ENCODE measurements at places on chromosomes 5 and 9.

GRCh38 chr9:100573655-100574260 lies 4.1 kb upstream of the CAVIN4 start:
- DNase-seq, result no peak

GRCh38 chr5:142955628-142956027 lies 185.5 kb downstream of the ARHGAP26 start:
- no peak for DNase-seq

GRCh38 chr9:123309611-123310010 lies 41.2 kb upstream of the STRBP start:
- DNase-seq, result no peak

- no peak for DNase-seq
Observed at GRCh38 chr9:123508048-123508447, 152.1 kb downstream of the CRB2 start.

- DNase-seq, result no peak
Observed at GRCh38 chr5:24444414-24444813, 200.4 kb downstream of the CDH10 start.

- DNase-seq, result no peak
Observed at GRCh38 chr5:10734037-10734709, 26.9 kb downstream of the DAP start.

DNA sequence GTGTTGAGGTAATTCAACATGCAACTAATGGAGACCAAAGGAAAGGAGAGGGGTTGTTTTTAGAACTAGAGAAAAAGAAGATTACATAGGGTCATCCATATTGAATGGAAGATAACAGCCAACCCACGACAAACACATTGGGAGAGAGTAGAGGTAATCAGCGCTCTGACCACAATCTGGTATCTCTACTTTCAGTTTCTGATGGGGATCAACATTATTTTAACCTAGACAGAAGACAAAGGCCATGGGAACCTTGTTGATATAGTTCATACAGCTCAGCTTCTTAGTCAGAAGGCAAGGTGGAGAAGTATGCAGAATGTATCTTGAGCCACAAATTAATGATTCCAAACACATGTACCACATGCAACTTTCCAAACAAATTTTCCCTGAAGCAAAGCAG lies 537.1 kb upstream of the ST8SIA4 start:
- no peak for DNase-seq

DNA sequence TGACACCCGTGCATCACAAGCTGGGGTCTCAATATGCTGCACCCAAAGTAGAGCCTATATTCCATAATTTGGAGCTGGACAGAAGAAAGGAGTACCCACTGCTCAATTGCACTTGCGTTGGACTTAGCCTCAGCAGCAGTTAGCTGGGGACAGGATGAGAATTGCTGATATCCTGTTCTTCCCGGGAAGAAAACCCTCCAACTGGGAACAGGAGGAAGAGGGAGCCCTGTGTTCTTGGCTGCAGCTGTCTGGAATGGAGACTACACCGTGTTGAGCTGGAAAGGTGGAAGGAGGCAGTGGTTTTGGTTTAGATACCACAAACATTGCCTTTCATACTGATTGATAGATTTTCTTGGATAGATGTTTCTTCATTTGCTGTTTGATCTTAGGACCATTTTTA lies 24.6 kb downstream of the CNTLN start:
- DNase-seq, result no peak

- DNase-seq, result no peak
Observed at GRCh38 chr5:14236757-14237156, 93.6 kb downstream of the TRIO start.

DNA sequence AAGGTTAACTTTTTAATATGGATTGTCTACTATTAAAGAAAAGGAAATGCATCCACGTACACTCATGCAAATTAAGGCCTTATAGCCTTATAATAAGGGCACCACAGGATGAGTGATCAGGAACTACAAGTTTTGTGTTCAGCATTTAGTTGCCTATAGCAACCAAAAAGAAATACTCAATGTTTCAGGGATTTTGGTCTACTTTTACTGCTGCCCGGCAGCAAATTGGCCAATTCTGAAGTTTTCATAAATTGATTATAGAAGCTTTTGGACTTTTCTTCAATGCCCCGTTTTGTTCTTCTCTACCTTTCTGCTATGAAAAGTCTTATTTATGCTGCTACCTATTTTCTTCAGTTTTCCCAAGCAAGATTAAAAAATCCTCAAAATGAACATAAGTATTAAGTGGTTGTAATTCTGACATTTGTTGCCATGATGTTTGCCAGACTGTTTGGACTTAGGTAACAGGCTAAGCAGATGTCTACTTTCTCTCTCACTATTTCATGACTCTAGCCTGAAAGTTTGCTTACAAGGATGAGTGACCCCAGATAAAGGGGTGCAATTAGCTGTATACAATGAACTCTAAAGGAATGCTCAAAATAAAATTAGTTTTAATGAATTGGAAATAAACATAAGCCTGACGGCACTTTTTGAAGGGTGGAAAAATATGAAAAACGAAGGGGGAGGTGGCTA lies 391.5 kb upstream of the DAB2 start:
- DNase-seq, result no peak

- DNase-seq, result no peak
Observed at GRCh38 chr5:111063709-111064322, 7.7 kb upstream of the TSLP start.

- DNase-seq, result peak; percentile 43
Observed at GRCh38 chr5:157143127-157143971, 684 bp upstream of the MED7 start.

DNA sequence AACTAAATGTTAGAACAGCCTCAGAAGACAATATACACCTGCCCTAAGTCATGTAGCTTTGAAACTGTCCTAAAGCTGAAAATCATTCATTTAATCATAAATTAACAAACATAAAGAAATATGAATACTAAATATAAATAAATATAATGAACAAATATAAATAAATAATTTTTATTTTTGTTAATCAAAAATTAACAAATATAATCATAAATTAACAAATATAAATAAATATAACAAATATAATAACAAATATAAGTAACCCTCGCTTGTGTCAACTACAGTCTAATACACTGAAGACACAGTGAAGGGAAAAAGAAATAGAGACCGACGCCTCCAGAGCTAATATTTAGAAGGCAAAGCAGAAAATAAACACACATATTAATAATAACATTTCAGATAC lies 527.3 kb downstream of the CYLC2 start:
- no peak for DNase-seq

Data from activated naive CD4-positive, alpha-beta T cell treated with anti-CD3 and anti-CD28 coated beads, Interleukin-2, amount 50 U/mL, for 16 hours (primary cell).